ENCODE measurements at places on chromosomes 6 and 20.

- no peak for DNase-seq
Observed at GRCh38 chr6:14313248-14313647, 195.7 kb downstream of the CD83 start.

DNA sequence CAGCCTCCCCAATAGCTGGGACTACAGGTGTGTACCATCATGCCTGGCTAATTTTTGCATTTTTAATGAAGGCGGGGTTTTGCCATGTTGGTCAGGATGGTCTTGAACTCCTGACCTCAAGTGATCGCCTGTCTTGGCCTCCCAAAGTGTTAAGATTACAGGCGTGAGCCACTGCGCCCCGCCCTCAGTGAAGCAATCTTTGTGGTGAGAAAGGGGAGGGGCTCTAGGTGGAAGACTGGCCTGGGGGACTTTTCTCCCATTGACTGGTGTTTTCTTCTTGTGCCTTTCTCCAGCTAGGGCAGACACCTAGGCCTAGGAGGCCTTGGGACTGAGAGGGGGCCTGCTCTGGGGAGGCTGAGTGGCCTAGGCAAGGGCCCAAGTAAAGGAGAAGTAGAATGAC lies 84.1 kb downstream of the DNAAF9 start:
- DNase-seq: no peak

DNA sequence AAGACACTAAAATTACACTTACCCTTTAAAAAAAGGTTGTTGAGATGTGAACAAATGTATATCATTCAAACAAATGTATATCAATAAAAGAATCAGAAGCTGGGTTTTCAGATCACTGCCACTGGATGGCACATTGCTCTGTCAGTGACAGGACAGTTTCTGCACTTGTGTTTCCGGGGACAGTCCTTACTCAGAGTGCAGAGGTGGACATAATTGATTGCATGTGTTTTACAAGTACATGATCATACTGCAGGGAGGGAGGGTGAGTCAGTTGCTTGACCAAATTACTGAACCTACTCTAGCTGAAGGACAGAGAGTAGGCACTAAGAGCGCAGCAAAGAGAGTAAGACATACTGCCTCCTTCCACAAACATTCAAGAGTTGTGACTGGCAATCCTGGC lies 302.3 kb downstream of the TENT5A start:
- no peak for DNase-seq

DNA sequence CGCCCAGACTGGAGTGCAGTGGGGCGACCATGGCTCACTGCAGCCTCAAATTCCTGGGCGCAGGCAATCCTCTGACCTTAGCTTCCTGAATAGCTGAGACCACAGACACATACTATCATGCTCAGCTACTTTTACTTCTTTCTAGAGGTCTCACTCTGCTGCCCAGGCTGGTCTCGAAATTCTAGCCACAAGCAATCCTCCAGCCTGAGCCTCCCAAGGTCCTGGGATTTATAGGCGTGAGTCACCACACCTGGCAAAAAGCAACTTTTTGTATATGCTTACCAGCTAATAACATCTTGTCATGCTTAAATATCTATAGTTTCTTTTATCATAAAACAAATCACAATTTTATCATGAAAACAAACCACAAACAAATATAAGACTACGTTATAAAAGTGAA lies 23.0 kb downstream of the RNASET2 start:
- DNase-seq: no peak

DNA sequence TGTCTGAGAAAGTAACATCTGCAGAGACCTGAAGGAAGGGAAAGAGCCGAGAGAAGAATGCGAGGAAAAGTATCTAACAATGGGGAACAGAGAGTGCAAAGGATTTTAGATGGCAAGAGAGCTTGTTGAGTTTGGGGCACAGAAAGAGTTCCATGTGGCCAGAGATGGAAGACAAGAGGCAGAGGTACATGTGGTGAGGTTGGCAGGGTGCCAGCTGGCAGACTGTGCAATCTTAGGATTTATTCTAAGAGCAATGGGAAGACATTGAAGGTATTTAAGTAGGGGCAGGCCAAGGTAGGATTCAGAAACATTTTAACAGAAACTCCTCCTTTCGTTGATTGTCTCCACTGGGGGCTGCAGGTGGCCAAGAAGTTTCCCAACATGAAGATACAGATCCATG lies 20.4 kb upstream of the LBP start:
- no peak for DNase-seq

- no peak for DNase-seq
Observed at GRCh38 chr6:50236164-50236563, 186.4 kb upstream of the DEFB112 start.

- no peak for DNase-seq
Observed at GRCh38 chr6:34098045-34098936, 47.6 kb downstream of the GRM4 start.

- no peak for DNase-seq
Observed at GRCh38 chr6:107386340-107386739, 73.0 kb downstream of the PDSS2 start.

DNA sequence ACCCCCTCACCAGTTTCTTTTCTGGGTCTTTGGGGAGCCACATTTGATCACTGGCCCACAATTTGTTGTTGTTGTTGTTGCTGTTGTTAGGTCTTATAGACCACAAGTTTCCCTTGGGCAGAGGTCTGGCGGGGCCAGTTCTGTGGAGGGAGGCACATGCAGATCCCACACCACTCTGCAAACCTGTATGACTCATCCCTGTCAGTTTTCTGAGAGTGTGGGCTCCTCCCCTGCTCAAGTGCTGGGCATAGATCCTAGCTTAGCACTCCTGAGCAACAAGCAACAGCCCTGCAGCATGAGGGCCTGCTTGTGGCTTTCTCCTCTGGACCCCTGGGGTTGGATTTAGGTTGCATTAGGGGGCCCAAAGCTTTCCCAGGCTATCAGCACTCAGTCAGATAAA lies 411.1 kb upstream of the HTR1E start:
- no peak for DNase-seq

DNA sequence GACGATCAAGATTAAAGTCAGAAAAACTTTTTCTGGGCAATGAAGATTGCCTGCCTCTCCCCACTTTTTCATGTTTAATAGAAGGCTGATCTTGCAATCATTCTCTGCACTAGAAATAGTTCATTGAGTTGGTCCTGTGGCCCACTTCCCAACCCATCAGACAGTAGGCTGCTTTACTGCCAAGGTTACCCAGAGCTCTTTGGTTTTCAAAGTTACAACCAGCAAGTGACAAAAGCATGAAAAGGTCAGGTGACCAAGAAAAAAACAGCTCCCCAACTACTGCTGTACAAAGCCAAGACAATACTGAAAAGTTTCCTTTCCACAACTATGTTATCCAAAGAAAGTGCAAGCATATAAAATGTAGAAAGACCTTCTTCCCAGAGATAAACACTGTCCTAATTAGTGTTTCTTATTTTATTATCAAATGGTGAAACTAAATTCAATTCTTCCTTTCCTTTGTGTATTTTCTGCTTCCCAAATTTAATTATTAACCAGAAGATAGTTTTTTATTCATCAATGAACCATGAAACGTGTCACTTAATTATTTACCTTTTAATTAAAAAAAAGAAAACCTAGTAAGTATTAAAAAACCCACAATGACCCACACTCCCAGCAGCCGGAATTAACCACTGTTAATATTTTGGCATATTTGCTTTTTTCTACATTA lies 16.6 kb downstream of the DNAAF9 start:
- DNase-seq: no peak

GRCh38 chr20:4947817-4948559 lies 53.3 kb downstream of the SLC23A2 start:
- DNase-seq: no peak

GRCh38 chr20:25282034-25282781 lies 34.3 kb downstream of the PYGB start:
- DNase-seq: no peak

GRCh38 chr20:8735674-8736073 lies 333.2 kb upstream of the PLCB4 start:
- no peak for DNase-seq

GRCh38 chr6:10526156-10526555 lies 5.0 kb downstream of the GCNT2 start:
- DNase-seq: no peak

DNA sequence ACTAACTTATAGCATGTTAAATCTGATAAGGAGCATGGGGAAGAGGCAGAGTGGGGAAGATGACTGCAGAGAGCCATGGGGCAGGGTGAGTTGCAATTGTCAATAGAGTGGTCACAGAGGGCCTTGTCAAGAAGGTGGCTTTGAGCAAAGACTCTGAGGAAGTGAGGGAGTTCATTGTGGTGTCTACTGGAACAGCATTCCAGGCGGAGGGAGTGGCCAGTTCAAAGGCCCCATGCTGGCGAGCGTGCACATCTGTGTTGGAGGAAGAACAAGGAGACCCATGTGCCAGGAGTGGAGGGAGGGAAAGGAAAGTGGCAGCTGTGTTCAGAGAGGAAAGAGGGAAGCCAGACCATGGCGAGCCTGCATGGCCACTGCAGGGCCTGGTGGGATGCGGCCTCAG lies 15.8 kb upstream of the GPR6 start:
- DNase-seq: no peak

GRCh38 chr20:50390685-50391443 lies 119.3 kb upstream of the PTPN1 start:
- DNase-seq: no peak

- no peak for DNase-seq
Observed at GRCh38 chr6:137416376-137417109, 77.7 kb downstream of the OLIG3 start.

- no peak for DNase-seq
Observed at GRCh38 chr6:13229205-13230085, 98.9 kb downstream of the TBC1D7 start.

GRCh38 chr6:113825781-113826180 lies 31.4 kb upstream of the MARCKS start:
- DNase-seq: no peak

DNA sequence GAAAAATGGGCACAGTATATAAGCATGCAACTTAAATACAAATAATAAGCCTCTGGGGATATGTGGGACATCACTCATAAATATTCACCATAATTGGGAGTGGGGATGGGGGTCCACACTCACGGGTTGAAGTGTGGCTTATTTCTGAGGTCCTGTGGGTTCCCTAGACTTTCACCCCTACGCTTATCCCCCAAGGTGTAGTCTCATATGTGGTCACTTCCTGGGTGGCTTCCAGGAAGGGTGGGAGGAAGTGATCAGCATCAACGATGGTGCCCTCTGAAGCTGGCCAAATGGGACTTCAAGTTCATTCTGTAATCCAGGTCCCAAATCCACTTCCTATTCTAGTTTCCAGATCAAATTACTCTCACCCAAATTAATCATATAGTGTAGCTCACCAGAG lies 59.5 kb downstream of the GNAS start:
- DNase-seq: no peak
